ENCODE measurements at places on chromosomes 5 and 9.

DNA sequence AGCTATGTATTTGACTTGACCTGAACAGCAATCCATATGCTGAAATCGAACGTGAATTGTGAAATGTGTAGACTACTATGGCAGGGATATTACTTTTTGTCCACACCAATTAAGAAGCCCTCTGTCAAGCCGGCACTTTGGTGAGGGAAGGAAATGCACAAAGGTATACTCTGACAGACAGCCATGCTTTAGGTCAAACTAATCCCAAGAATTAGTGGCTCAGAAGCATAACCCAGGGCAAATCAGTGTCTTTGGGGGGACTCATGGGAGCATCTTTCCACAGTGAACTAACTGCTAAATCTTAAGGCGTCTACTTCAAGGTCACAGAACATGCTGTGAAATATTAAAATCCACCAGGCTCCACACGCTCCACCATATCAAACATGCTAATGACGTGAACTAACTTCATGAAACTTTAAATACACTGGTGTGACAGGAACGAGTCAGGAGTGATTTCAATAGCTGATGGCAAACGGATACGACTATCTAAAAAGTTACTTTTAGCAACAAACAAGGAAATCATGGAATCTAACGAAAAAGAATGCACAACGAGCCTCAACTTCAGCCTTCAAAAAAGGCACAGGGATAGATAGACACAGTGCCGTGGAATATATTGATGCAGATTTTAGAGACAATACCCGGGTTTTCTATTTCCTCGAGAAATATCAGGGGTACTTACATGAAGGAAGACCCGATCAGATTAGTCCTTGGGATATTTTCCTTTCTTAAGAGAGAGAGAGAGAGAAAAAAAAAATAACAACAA is 527 bp downstream of the MEF2C start:
- DNase-seq = peak; percentile 16

GRCh38 chr5:87307796-87308423 is 40.2 kb downstream of the RASA1 start:
- DNase-seq = no peak

DNA sequence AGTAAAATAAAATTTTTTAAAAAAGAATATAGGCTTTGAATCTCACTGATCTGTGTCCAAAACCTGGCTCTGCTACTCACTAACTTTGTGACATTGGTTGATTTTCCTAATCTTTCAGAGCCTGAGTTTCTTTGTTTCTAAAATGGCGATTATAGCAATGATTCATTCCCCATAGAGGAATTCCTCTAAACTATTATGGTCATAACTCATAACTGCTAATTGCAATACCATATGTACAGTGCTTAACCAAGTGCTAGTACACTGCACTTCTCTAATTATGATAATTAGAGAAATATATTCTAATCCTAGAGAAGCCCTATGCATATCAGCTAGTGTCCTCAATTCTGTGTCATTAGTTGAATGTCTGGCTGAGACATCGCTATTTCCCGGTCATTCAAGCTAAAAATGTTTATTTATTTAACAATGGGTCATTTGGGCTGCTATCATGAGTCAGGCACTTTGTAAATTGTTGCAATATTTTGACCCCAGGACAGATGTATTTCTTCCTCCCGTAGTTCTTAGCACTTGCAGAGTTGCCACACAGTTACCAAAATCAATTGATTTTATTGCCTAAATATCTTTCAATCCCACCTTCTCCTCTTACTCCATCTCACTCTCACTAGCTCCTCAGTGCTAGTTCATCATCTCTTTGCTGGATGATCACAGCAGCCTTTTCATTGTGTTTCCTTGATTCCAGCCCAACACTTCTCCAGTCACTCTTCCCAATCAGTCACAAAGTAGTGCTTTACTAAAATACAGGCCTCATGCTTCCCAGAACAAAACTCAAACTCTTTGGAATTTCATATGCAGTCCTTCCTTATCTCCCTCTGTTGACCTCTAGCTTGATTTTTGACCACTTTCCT is 200.9 kb upstream of the PAPPA start:
- DNase-seq = peak; percentile 46

- DNase-seq = no peak
Observed at GRCh38 chr5:24510523-24510988, 134.2 kb downstream of the CDH10 start.

GRCh38 chr9:77512876-77513275 is 135.2 kb downstream of the GNA14 start:
- peak; percentile 26 for DNase-seq

GRCh38 chr5:172528440-172528839 is 74.1 kb upstream of the SH3PXD2B start:
- no peak for DNase-seq

DNA sequence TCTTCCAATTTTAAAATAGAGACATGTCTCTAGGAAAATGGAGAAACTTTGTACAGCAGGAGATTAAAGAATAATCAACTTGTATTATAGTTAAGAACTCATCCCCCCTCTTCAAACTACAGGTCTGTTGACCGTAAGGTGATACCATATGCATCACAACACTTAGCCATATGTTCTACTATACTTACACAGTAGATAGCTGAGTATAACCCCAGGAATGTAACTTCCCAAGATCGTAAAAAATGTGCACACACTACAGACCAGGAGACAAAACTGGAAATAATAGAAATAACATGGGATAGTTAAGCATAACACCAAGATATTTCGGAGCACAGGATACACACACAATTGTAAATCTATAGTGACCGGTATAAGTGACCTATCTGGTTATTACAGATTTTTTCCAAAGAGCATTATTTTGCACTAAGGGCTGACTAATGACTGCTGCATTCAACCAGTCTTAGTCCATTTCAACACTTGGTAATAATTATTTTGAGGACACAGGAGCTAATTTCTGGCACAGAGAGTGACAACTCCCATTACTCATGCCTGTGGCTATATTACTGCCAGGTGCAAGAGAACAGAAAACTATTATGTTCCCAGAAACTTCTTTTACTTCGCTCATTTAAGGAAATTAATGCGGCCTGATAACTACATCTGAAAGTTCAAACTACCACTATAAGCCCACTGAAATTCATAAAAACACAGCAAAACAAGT is 15.4 kb upstream of the ZNF622 start:
- no peak for DNase-seq

DNA sequence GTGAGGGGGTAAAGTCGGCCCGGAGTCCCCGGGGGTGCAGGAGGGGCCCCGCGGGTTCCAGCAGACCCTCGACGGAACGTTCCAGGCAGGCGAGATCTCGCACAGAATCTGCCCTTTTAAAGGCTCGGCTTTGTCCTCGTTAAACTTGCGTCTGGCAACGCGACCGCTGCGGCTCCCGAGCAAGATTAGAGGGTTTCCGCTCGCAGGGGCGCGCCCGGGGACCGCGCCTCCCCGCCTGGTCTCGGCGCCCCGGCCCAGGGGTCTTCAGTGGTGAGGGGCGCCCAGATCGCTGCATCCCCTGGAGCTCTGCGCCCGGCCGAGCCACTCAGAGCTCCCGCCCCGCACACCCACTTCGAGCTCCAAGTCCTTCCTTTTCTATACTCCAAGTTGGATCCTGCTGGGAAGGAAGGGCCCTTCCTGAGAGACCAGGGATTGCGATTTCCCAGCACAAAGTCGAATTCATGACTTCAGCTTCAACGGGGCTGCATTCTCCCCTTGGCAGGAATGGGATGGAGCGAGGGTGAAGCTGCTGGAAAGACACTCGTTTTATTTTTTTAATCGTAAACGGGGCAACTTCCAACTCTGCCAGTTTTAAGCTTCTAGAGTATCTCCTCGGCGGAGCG is 11.3 kb downstream of the PROP1 start:
- no peak for DNase-seq

DNA sequence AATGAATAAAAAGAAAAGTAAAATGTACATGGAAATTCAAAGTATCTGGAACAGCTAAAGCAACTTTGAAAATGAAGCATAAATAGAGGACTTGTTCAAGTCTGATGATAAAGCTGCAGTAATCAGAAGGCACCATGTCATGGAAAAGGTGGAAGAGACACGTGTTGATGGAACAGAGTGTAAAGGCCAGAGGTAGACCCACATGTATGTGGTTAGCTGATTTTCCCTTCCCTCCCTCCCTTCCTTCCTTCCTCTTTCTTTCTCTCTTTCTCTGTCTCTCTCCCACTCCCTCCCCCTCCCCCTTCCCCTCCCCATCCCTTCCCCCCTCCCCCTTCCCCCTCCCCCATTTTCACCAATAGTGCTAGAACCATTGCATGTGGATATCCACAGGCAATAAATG is 58.7 kb upstream of the FCN1 start:
- DNase-seq = no peak

DNA sequence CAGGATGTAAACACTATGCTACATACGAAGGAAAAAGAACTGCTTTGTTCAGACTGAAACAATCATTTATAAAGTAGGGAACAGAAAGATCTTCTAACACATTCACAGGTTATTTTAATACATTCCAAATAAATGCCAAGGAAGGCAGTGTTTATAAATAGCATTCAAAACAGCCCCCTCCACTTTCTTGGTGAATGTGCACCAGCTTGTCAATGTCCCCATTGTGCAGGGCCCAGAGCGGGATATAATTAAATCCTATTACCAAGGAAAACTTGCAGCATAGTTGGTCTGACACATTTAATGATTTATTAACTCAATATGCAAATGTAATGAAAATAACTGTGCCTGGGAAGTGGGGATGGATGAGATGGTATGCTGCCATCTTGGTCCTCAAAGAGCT is 135.9 kb upstream of the RAD23B start:
- no peak for DNase-seq

GRCh38 chr5:170731052-170731451 is 52.5 kb upstream of the GABRP start:
- DNase-seq = no peak

DNA sequence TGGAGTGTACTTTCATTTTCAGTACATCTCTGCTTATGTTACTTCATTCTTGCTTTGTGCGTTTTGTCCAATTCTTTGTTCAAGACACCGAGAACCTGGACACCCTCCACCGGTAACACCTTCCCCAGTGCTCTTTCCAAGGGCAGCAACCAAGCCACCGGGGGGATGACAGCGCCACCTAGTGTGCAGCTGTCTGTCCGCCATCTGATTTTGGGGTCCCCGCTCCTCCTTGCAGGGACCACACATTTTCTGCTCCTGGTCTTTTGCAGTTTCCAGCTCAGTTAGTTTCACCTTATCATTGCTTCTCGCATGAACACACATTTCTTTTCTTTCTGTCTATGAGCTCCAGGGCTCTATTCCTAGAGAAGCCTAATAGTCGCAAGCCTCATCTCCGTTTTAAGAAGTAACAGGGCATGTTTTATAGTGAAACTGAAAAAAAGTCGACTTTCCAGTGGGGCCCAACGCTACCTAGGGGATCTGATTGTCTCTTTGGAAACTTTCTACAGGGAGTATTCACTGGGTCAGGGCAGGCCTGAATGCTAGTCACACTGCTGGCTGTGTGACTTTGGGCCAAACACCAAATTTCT is 152.1 kb downstream of the FSTL4 start:
- peak; percentile 9 for DNase-seq

- DNase-seq = no peak
Observed at GRCh38 chr9:101027733-101028345, 688 bp upstream of the PLPPR1 start.

GRCh38 chr5:54148858-54149257 is 161.5 kb downstream of the ARL15 start:
- DNase-seq = no peak

DNA sequence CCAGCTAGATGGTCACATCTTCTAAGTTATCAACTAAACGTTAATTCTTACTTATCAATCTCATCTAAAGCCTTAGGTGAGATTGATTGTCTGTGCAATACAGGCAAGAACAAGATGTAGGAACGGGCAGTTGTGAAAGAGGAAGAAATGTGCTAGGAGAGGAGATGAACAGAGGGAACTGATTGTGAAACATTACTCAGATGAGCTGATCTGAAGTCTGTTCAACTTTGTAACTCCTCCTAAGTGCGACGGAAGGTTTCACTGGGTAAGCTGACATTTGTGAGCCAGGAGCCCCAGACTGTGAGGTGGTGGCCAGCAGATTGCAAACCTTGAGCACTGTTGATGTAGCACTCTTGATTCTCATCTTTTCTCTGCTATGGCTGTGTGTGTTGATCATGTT is 204.1 kb downstream of the CD180 start:
- no peak for DNase-seq

GRCh38 chr5:154465169-154465568 is 12.9 kb downstream of the HAND1 start:
- DNase-seq = peak; percentile 76

GRCh38 chr9:124415852-124416484 is 726 bp upstream of the PSMB7 start:
- no peak for DNase-seq

GRCh38 chr5:38417658-38418017 is 138.8 kb downstream of the LIFR start:
- no peak for DNase-seq

GRCh38 chr5:142640316-142641005 is 45.4 kb downstream of the FGF1 start:
- no peak for DNase-seq

GRCh38 chr5:175621971-175622370 is 35.9 kb upstream of the HRH2 start:
- no peak for DNase-seq

GRCh38 chr5:79396265-79396664 is 117.7 kb downstream of the HOMER1 start:
- DNase-seq = peak; percentile 6

DNA sequence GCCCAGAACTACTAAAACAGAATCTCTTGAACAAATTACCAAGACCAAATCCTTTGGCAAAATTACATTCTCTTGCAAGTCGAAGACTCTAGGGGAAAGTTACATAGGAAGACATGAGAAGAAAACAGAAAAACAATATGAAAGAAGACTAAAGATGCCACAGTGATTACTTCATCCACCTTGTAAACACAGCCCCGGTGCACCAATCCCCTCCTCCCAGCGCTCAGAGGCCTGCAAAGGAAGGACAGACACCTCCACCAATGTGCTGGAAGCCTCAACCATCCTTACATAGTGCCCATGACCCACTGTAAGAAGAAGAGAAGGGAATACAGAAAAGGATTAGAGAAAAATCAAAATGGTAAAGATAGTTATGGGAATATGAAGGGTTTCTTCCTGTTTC is 218.5 kb downstream of the SPOCK1 start:
- no peak for DNase-seq

GRCh38 chr5:143979044-143979690 is 167.2 kb downstream of the HMHB1 start:
- DNase-seq = peak; percentile 23

GRCh38 chr9:91994422-91994821 is 44.4 kb upstream of the ROR2 start:
- no peak for DNase-seq
